ENCODE measurements at places on chromosomes 1 and 21.

DNA sequence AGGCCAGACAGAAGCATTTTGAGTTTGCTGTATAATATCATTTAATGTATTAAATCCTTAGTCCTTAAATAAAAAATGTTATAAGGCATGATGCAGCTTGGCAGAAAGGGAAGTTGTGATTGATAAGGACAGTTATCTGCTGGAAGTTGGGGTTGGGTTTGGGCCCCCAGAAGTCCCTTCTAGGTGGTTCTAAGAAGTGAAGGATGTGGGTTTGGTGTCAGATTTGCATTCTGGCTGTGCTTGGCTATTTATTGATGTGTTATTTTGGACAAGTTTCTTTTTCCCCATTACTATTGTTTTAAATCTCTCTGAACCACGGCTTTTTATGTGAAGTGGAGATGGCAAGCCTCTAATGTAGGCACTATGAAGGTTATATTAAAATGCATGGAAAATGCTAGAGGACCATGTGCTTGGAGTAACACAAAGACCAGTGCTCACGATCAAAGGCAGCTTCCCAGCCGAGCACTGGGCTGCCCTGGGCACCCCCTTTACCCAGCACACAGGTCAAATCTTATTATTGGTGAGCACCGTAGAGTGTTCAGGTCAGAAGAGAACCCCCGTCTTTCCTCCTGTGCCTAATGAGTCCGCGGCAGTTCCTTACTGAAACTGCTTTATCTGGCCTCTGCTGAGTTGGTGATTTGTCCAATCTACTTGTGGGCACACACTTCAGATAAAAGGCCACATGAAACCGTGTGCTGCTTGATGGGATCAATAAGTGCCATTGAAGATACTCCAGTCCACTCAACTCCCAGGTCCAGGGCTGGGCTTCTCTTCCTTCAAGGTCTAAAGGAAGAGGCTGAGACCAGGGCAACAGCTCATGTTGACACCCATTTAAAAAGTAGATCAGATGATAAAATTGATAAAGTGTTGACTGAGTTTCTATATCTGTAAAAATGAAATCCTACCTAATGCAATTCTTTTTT, 212.0 kb downstream of the PRDM2 start:
- DNase-seq, result no peak

- no peak for DNase-seq
These were observed 11.1 kb downstream of the SLC30A10 start for GRCh38 chr1:219917281-219917680.

DNA sequence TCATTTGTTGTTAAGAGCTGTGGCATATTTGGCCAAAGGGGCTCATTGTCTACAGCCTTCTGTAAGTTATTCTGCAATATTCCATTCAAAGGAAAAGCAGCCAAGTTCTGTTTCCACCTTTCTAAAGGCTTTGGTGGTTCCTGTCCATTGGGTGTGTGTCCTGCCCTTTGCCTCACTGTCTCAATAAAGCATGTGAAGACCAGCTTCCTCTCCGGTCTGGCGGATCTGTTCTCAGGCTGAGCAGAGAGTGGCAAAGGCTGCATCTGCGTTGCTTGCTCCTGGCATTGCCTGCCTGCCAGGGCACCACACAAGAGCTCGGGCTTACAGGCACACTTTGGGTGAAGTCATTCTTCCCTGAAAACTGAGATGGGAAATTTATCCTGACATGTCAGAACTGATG, 34.9 kb downstream of the ST6GALNAC3 start:
- DNase-seq, result no peak

DNA sequence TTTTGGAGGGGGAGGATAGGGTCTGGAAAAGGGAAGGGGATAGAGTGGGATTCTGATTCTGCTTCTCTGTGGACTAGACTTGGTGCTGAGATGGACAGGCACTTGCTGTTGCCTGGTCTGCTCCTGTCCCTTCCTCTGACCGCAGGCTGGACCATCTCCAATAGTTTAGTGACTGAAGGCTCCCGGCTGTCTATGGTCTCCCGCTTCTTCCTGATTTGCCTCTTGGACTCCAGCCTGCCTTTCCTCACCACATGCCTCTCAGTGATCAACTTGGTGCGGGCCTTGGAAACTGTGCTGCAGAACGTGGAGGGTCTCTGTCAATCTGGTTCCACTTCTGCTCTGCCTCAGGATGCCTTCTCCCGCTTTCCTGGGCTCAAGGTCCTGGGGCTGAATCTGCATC, 6.3 kb upstream of the ZSCAN20 start:
- no peak for DNase-seq

GRCh38 chr1:57249511-57249910, 174.3 kb downstream of the DAB1 start:
- DNase-seq, result no peak

GRCh38 chr1:53254011-53254640, 15.8 kb upstream of the MAGOH start:
- DNase-seq, result no peak

DNA sequence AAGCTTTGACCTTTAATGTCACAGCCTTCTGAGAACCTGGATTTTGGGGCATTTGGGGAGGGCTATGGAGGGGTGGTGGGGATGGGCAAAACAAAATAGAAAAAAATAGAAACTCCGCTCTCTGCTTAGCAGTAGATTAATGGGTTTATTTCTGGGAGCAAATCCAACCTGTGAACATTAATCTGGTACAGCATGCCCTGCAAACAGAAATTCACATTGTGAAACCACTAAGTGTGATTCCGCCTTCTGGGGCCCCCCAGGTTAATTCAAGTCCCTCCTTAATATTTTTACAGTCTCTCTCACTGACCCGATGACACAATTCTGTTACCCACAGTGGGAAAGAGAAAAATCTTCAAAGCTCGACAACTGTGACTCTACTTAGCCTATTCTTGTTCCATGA, 76.4 kb downstream of the TIAM1 start:
- no peak for DNase-seq

DNA sequence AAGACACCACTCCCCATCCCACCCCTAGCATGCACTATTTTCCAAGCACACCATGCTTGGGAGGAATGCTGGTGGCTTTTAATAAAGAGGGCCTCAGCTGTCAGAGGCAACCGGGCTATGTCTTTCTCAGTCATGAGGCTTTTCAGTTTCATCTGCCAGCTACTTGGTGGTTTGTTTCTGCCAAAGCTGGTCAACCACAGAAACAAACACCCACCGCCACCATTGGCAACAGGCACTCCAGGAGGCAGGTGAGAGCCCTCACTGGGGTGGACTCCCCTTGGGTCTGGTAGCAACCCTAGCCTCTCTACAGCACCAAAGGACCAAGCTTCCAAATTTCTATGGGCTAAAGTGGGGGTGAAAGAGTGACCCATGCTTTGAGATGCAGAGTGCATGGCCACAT, 54.3 kb upstream of the CD1D start:
- DNase-seq, result no peak

GRCh38 chr1:67834246-67834877, 1.1 kb upstream of the GNG12 start:
- DNase-seq, result no peak

DNA sequence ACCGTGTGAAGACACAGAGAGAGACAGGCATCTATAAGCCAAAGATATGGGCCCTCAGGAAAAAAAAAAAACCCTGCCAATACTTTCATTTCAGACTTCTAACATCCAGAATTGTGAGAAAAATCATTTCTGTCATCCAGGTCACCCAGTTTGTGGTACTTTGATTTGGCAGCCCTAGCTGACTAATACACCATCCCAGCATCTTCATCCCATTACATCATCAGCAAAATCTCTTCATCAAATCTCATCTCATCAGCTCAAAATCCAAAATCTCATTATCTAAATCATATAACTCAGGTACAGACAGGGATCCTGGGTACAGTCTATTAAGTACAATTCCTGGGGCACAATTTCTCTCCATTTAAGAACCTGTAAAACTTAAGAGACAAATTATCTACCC, 51.9 kb upstream of the GJA8 start:
- DNase-seq, result no peak

DNA sequence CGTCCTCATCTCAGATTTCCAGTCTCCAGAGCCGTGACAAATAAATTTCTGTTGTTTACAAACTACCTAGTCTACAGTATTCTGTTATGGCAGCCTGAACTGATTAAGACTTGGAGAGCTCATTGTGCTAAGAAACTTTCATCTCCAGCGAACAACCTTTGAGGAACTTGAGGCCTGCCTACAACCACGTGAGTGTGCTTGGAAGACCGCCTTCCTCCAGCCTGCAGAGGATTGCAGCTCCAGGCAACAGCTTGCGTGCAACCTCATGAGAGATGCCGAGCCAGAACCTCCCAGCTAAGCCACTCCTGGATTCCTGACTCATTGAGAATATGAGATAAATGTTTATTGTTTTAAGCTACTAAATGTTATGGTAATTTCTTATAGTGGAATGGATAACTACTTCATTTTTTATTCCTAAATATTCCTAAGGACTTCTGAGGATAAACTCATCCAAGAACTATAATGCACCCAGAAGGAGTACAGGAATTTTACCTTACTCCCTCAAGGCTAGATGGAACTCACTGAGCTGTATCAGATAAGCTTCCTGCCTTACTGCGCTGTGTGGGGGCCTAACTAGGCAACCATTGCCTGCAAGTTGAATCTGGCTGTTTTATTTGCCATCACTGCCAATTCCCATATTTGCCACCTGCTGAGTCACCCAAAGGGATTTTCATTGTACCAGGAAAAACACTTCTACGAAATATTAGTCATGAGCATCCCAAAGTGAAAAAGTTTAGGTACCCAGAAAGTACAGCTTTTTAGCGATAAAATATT, 17.6 kb downstream of the FAM177B start:
- DNase-seq, result no peak

DNA sequence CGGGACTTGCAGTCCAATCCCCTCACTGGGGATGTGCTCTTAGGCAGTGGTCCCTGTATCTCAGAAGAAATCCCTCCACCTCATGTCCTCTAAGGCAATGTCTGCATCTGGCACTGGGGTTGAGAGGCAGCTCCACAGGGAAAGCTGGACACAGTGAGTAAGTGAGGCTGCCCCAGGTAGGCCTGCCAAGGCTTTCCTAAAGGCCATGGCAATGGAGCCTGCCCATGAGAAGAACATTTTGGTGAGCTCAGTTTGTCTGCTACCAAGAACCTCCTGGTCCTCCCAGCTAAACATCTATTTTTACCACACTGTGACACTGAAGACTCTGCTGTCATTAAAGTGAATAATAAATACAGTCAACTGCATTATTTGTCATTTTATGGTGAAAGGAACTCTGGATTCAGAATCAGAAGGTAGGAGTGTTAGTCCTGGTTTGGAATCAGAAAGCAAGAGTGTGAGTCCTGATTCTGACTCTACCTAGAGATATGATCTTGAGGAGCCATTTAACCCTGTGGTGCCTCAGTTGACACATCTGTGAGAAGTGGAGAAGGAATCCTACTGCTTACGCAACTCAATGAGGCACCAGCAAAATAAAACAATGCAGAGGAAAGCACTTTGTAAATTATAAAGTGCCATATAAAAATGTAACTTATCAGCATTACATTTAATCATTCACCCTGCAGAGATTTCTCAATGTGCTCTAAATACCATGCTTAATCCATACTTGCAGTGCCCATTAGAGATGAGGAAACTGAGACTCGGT, 41.0 kb downstream of the TBX15 start:
- no peak for DNase-seq

- no peak for DNase-seq
These were observed 16.9 kb upstream of the PTPN14 start for GRCh38 chr1:214568328-214568727.

DNA sequence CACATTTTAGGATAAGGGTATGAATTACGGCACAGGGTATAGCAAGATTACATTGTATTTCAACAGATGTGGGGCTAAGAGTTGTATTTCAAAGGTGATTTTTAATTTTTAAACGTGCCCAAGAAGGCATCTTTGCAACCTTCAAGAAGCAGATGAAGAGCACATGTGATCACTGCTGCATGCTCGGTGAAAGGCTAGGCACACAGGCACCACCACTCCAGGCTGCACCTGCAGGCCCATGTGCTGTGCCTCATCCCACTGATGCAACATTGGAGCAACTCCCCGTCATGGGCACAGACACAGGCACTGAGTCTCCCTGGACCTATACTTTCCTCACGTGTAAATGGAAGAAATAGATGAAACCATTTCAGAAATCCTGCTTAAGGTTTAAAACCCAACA, 23.5 kb downstream of the UBE2G2 start:
- no peak for DNase-seq
